ENCODE measurements at places on chromosomes 6 and 20.

- no peak for DNase-seq
These were observed 174.0 kb upstream of the AFDN start for GRCh38 chr6:167652701-167653095.

- DNase-seq = peak; percentile 67
These were observed 72.8 kb downstream of the MDGA1 start for GRCh38 chr6:37624606-37625574.

GRCh38 chr6:33199687-33200218, 712 bp downstream of the RXRB start:
- no peak for DNase-seq

DNA sequence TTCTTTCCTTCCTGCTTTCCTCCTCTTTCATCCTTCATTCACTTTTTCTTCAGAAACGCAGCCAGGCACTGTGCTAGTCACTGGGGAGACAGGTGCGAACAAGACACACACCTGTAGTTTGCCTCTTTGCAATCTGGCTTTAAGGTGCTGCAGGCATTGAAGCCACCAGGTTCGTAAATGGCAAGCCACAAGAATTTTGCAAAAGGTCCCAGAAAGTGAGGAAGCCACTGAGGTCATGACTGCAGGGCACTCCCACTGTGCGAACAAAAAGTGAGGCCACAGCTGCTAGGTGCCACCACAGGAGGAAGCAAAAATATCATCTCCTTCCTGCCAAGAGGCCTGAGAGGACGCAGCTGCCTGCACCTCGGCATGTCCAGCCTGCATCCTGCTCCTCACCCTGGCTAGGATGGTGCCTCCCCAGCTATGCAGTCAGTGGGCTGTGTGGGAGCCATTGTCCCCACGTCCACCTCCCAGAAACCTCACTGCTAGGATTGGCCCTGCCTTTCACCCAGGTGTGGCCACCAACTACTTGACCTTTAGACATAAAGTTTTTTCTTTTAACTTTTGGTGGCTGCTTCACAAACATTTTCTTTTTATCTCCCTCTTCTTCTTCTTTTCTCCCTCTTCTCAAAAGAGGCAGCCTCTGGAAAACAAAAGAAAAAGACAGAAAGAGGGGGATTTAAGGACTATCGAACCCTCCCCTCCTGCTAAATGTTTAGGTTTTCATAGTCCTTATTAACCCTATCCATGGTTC, 230.8 kb downstream of the BCAS1 start:
- no peak for DNase-seq

DNA sequence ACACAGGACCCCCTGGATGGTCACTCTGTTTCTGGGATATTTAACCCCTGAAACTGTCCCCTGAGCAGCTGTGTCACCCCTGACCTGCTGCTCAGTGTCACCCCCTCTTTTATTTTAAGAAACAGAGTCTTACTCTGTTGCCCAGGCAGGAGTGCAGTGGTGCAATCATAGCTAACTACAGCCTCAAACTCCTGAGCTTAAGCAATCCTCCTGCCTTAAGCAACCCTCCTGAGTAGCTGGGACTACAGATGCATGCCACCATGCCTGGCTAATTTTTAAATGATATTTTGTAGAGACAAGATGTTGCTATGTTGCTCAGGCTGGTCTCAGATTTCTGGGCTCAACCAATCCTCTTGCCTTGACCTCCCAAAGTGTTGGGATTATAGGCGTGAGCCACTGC, 21.5 kb upstream of the GTSF1L start:
- DNase-seq = no peak

- DNase-seq = no peak
These were observed 150.8 kb upstream of the FAM83B start for GRCh38 chr6:54695815-54696214.

- peak; percentile 59 for DNase-seq
These were observed 20.3 kb downstream of the TBPL1 start for GRCh38 chr6:133973109-133973971.

DNA sequence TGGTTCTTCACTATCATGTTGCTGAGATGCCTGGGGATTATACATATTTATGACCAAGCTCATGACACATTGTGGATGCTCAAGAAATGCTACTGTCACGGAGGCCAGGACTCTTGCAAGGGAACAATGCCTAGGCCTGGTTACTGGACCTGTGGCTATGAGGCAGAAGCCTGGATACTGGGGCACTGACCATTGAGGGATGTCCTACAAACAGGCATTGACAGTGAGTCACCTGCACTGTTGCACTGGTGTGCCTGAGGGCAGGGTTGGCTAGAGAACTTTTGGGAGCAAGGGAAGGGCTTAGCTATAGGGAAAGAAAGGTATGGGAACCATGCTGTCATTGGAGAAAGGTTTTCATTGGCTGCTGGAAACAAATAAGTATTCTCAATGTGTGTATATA, 313.1 kb upstream of the SUPT3H start:
- DNase-seq = no peak

- no peak for DNase-seq
These were observed 295.5 kb upstream of the JARID2 start for GRCh38 chr6:14950103-14950969.
